Activated naive CD4-positive, alpha-beta T cell treated with anti-CD3 and anti-CD28 coated beads, Interleukin-2, amount 50 U/mL, for 72 hours (primary cell): ENCODE measurements at places on chromosomes 7 and 10. TPM values are rescaled to one million over a fixed set of nuclear protein-coding genes. Genes with fewer than 3 reads are reported as not detected.
A peak's percentile ranks its signal among the peaks of the same experiment; 100 is the strongest.

- DNase-seq = no peak
Observed at GRCh38 chr7:72334066-72334465, 78.1 kb downstream of the CALN1 start.

- DNase-seq = no peak
Observed at GRCh38 chr10:131002031-131002861, 309.3 kb downstream of the TCERG1L start.

GRCh38 chr10:50653142-50653541 lies 29.4 kb upstream of the SGMS1 start:
- DNase-seq = no peak

GRCh38 chr10:102431452-102432124 lies 786 bp downstream of the CUEDC2 start:
- DNase-seq = no peak

DNA sequence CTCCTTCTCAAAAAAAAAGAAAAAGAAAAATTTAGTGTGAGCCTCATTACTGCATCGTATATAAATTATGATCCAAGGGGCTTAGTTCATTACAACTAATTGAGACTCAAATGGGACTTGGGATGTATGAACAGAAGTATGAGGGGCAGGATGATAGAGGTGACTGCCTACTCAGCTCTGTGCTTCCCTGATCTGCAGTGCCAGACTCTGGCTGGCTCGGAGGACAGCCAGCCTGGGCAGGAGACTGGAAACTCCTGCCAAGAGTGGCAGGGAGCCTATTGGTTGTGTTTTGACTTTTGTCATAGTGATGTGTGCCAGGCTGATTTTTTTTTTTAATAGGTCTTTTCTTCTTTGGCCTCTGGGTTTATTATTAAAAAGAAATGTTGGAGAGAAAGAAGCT lies 73.8 kb upstream of the GTF2IRD1 start:
- DNase-seq = no peak

DNA sequence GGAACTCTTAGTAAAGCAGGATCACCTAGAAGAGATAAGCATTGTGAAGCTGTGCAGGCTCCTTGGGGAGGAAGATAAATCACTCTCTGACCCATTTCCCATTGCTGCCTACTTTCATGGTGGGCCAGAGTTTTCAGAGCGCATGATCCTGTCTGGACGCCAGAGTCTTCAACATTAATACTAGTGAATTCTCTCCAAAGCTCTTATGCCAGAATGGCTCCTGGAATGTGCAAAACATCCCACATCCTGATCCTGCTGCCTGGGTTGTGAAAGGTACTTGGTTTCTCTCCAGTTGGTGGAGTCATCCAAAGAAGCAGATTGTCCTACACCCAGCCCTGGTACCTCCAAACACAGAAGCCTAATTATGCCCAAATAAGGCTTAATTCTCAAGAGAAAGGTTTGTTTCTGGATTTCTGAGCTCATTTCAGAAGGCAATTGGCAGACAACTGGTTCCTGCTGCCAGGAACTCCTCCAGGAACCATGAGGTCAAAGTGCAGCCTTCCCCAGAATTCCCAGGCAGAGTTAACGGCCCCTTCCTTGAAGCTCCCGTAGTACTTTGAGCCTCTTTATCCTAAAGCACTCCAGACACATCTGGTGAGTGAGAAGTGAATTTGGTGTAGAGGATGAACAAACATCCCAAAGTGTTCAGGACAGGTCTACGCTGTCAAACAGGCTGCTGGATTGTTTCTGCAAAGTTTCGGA lies 495.2 kb downstream of the PLXNA4 start:
- no peak for DNase-seq

GRCh38 chr10:19656420-19657042 lies 159.7 kb upstream of the PLXDC2 start:
- no peak for DNase-seq

- DNase-seq = no peak
Observed at GRCh38 chr7:100793806-100794660, 33.3 kb downstream of the EPHB4 start.

- no peak for DNase-seq
Observed at GRCh38 chr7:21867226-21867625, 78.5 kb downstream of the CDCA7L start.

GRCh38 chr10:31134311-31134952 lies 102.8 kb upstream of the ZNF438 start:
- DNase-seq = no peak

- peak; percentile 67 for DNase-seq
Observed at GRCh38 chr7:55309040-55309991, 55.8 kb upstream of the LANCL2 start.

- no peak for DNase-seq
Observed at GRCh38 chr7:43576241-43576640, 6.7 kb upstream of the STK17A start.

DNA sequence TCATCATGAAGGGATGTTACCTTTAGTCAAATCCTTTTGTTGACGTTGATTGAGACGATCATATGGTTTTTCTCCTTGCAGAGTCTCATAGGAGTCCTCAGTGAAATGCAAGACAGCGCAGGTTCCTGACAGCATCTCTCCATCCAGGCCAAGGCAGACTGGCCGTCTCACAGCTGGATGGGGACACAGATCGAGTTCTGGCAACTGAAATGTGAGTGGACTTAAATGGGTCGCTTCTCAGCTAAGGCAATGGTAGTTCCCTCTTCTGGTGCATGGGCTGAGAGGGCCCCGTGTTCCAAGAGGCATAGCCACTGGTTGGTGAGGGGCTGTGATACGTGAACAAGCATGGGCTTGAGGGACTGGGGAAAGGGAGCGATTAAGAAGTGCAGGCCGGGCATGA lies 99.3 kb upstream of the CPXM2 start:
- no peak for DNase-seq

Gene TCAF2
- total RNA-seq = 9.8 TPM

Gene COL13A1
- not detected for total RNA-seq

Gene CYP26C1
- total RNA-seq = not detected

Gene IRF5
- total RNA-seq = 9.7 TPM

Gene UCN3
- not detected for total RNA-seq
